Muscle of back (tissue), 13 donors: ENCODE measurements at places on chromosomes 3 and 15. TPM values are rescaled to one million over a fixed set of nuclear protein-coding genes. Genes with fewer than 3 reads are reported as not detected.

KBTBD12 gene
- polyA plus RNA-seq = 17.5 TPM

OXTR gene
- 6.3 TPM for polyA plus RNA-seq

EXD1 gene
- polyA plus RNA-seq = not detected

CMTM7 gene
- 17.0 TPM for polyA plus RNA-seq

SEMA3G gene
- 15.6 TPM for polyA plus RNA-seq

TRIM59 gene
- 11.3 TPM for polyA plus RNA-seq

DNA sequence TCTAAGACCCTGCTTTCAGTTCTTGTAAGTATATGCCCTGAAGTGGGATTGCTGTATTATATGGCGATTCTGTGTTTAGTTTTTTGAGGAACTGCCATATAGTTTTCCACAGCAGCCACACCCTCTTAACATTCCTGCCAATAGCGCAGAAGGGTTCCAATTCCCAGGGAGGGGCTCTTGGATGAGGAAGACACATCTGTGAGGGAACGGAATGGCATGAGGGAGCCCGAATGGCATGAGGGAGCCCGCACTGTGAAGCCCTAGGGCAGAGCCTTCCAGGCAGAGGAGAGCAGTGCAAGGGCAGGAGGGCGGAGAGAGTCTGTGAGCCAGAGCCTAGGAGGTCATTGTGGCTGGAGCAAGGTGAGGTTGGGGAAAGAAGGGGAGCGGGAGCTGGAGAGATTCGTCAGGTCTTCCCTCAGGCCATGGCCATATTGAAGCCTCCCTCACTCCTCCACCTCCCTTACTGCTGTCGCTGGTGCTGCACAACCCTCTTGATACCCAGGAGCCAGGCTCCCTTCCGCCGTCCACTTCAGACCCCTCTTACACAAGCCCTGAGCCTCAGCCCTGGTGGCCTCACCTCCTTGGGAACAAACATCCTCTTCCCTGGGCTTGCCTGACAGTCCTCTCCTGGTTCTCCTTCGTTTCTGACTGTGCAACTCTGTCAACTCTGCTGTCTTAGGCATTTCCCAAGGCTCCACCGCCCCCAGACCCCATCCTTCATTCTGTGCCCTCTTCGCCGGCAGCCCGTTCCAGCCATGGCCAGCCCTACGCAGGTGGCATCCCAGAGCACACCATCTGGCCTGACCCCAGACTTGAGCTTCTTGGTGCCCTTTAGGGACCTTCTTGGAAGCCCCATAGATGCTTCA lies 51.4 kb downstream of the FGD5 start:
- DNase-seq = no peak

DNA sequence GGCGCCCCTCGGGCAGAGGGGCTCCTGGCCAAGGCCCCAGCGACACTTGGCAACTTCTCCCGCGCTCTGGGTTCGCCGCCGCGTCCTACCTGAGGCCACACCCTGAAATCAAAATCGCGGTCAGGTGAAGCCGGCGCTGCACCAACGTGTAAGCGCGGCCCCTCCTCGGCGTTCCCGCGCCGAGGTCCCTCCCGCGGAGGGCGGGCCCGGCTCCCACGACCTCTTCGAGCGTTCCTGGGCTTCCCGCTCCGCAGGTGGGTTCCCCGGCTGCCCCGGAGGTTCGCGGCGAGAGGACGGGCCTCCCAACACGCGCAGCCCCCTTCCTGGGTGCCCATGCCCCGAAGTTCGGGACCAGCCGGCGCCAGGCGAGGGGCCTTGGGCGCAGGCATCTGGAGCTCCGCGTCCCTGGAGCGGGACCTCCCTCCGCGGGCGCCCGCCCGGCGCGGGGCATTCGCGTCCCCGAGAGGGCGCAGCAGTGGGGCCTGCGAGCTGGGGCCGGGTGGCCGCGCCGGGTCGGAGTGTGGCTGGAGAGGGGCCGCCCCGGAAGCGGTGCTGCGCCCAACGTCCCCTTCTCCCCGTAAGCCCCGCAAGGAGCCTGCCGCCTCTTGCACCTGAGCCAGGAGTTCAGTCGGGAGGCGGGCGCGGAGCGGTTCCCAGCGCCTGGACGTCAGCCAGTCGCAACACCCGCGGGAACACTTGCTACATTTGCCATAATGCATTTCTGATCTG lies 13.7 kb downstream of the PAK6 start:
- no peak for DNase-seq

- no peak for DNase-seq
Measured at GRCh38 chr3:193776626-193777358, 183.8 kb downstream of the OPA1 start.

GRCh38 chr3:129582799-129583198 lies 23.7 kb downstream of the PLXND1 start:
- DNase-seq = no peak

- DNase-seq = no peak
Measured at GRCh38 chr3:196003611-196004010, 78.3 kb downstream of the TFRC start.

- DNase-seq = no peak
Measured at GRCh38 chr3:72728958-72729467, 119.2 kb downstream of the SHQ1 start.

GRCh38 chr3:189766416-189766815 lies 135.2 kb downstream of the TP63 start:
- no peak for DNase-seq

DNA sequence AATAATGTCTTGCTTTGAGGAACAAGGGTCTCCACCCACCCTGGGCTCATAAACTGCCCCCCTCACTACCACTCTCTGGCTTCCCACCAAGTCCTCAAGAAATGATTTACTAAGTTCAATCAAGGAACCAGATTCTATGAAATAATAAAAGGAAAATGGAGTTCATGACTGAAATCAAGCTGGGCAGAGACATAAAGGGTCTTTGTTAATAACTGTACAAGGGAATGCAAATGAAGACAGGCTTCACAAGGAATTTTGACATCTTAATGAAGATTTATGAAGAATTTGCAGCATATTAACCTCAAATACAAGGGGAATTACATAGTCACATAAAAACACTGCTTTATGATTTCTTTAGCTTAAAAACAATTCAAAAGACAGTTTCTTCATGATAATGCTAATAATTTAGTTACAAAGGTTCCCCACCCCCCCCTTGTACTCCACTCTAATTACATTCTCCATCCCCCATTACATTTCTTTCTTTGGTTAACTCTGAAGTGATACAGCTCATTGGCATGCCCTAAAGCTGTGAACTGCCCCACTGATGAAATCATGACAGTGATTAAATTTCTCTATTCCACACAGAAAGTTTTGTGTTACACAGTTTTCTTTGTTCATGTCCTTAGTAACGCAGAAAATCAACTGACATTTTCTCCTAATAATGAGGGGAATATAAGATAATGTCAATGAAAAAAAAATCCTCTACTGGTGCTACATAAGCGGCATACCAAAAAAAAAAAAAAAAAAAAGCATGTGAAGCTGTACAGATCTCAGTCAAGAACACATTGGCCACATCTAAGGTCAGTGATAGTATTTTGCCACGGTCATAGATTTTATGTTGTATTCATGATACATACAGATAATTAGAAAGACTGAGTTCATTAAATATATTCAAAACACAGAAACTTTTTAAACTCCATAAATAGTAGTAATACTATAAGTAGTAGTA lies 54.4 kb downstream of the WWTR1 start:
- no peak for DNase-seq

GRCh38 chr3:101810022-101810418 lies 31.0 kb downstream of the NXPE3 start:
- DNase-seq = no peak

GRCh38 chr15:80512726-80513660 lies 108.8 kb downstream of the ARNT2 start:
- no peak for DNase-seq

GRCh38 chr15:73368301-73369136 lies at the start of gene HCN4:
Gene HCN4 (minus strand): TSS chr15:73368958. CDS start chr15:73368270, 688 bp downstream.
- peak; percentile 10 for DNase-seq

DNA sequence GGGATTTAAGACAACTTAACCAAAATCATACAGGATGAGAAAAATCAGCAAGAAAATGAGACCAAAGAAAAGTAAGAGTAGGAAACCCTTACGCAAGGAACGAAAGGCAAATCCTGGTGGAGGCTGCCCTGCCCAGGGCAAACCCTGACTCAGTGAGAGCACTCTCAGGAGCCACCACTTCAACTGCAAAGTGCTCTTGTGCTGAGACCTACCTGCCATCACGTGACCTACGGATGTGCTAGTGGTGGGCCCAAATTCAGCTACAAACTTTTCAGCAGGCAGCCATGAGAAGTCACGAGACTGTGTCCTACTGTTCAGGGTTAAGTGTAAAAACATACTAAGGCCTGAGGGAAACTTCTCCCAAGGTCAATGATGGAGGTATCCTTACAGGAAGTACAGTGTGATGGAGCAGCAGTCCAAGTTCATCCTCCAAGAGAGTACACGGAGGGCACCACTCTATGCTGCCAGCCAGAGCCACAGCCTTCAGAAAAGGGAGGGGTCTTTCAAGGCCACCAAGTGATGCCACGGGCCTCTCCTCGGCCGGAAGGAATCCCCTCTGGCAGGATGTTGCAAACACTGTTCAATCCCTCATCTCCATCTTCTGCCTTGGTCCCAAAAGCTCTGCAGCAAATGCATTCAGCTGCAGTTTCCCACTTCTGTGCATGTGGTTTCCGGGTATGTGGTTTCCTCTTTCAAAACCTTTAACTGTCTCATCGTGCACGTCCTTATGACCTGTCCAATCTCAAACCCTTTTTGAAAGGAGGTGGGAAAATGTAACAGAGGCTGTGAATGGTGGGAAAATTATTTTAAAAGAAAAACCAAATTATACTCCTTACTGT lies 9.5 kb downstream of the CHSY1 start:
- no peak for DNase-seq

DNA sequence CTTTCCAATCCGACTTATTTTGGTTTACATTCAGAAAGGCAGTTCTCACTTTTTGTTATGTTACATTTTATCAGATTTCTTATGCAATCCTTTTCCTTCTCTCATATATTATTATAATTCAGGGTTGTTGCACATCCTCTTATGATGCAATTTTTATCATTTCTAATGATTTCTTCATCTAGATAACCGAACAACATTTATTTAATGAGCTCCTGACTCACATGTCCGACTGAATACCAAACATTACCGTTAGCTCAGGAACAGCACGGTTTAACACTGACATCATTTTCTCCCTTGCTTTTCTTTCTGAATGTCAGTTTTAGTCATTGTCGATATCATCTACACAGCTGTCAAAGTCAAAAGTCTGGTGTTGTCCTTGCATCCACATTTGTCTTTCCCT lies 199.2 kb downstream of the BCHE start:
- DNase-seq = no peak

DNA sequence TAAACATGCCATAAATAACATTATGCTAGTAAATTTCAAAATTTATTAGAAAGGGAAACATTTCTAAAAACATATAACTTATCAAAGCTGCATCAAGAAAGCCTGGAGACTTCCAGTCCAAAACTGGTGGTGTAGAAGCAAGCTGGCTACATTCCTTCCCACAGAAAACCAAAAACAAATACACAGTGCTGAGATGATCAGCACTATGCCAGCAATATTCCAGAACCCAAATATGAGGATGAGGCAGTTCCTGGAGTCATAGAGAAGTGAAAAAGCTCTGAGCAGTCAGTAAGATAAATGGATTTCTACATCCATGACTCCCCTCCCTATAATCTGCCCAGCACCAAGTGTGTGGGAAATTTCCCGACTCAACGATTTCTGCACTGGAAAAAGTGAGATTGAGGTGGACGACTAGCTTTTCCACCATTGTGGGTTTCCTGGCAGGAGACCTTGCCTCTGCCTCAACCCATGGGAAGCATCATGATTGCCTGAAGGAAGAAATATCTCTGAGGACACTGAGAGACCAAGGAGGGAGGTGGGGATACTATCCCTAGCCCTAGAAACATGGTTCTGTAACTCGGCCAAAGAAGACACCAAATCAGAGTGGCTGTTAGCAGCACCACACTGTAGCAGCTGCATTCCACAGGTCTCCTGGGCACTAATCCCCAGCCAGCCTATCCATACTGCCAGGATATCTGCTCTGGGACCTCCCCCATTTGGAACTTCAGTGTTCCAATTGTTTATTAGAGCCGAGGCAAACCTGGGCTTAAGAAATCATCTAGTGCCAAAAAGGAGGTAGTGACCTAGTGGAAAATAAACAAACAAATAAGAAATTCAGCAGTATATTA lies 11.8 kb upstream of the CLN6 start:
- no peak for DNase-seq

DNA sequence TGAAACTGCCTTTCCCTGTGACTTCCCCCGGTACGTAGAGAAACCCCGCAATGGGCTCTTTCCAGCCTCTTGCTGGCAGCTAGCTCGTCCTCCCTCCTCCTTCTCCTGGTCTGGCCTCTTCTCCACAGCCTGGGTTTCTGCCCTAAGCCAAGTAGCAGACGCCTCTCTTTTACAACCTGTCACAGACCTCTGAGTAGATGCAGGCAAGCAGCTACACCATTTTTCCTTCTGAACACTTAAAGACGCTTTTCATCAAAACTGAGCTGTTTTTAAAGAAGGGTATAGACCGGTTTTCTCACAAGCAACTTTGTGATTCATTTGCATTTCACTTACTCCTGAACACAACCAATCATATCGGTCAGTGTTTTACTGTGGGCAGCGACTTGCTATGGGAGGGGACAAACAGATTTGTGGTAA lies 32.0 kb downstream of the ADAMTSL3 start:
- no peak for DNase-seq

DNA sequence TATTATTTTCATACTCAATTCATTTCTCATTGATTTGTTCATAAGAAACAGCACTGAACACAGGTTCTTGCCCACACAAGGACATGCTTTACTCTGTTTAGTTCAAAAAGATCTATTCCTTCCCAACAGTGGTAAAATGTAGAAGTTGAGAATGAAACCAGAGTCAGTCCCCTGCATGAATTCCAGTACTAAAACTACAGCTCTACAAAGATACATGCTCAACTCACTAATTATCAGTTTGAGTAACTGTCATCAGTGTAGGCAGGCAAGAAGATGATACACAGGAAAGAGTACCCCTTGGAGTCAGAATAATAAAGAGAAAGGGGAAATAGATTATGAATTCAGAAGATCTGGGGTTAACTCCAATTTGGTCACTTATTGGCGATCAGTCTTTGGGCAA lies 43.2 kb downstream of the NR2E3 start:
- DNase-seq = no peak

- DNase-seq = no peak
Measured at GRCh38 chr15:70152070-70152480, 54.4 kb upstream of the TLE3 start.

DNA sequence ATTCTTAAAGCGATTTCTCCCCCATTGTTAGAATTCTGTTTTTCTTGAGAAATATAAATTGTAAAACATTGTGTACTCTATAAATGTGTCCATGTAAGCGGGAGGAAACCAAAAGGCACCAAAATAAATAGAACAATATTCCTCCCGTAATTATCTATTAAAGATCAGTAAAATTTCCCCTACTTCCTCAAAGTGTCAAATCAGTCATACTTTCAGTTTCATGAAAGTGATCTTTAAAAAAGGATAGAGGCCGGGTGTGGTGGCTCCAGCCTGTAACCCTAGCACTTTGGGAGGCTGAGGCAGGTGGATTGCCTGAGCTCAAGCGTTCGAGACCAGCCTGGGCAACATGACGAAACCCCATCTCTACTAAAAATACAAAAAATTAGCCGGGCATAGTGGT lies 278.9 kb downstream of the MECOM start:
- DNase-seq = no peak
